ENCODE measurements at places on chromosomes 16 and 17.

- DNase-seq: no peak
These were observed 25.8 kb downstream of the ZNRF1 start for GRCh38 chr16:75024594-75024993.

- DNase-seq: peak; percentile 62
These were observed 780 bp upstream of the DCAKD start for GRCh38 chr17:45052052-45052772.

- no peak for DNase-seq
These were observed 58.8 kb upstream of the MAF start for GRCh38 chr16:79659344-79659743.

DNA sequence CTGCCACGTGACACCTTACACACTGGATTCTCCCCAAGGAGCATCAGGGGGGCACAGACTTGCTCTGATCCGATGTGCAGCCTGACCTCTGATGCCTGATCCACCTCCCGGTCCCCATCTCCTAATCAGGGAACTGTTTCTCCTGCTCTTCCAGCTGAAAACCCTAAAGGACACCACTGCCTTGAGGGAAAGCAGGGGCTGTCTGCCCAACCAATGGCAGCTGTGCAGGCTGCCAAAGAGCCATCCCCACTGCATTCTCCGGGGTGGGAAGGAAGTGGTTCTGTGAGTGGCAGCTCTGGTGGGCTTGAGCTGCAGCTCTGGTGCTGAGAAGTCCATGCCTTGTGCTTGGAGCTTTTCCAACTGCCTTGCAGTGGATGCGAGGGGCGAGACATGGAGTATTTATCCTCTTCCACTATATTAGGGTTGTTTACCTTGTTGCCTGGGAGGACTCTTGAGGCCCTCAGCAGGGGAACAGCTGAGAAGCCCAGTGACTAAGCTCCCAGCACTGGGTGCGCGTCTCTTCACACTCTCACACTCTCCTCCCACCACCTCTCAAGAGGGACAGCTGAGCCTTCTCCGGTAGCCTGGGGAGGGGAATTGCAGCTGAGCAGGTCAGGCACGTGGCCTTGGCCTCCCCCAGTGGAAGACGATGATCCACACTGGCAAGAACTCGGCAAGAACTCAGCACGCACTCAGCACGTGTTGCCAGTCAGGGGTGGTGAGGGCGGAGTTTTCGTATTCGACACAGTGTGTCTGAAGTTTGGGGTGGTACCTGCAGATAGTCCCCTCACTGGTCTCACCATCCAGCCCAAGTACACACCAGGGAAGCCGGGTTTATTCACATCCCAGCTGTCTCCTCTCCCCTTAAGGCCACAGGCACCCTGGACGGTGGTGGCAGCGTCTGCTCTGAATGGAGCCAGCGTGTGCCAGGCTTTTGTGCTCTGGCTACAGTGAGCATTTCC is 21.1 kb upstream of the SPATA32 start:
- peak; percentile 85 for DNase-seq

DNA sequence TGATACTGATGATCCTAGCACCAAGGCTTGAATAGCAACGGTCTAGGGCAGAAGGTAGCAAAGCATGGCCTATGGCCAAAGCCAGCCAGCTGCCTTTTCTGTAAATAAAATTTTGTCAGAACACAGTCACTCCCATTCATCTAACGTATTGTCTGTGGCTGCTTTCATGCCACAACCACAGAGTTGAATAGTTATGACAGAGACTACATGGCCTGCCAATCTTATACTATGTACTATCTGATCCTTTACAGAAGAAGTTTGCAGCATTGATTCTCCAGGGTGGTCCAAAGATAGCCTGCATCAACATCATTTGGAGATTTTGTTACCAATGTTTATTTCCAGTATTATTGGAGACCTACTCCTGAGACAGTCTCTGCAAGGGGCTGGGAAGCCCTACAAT is 19.9 kb upstream of the MMD start:
- DNase-seq: no peak

GRCh38 chr17:17575360-17576251 is 15.9 kb downstream of the PEMT start:
- no peak for DNase-seq

DNA sequence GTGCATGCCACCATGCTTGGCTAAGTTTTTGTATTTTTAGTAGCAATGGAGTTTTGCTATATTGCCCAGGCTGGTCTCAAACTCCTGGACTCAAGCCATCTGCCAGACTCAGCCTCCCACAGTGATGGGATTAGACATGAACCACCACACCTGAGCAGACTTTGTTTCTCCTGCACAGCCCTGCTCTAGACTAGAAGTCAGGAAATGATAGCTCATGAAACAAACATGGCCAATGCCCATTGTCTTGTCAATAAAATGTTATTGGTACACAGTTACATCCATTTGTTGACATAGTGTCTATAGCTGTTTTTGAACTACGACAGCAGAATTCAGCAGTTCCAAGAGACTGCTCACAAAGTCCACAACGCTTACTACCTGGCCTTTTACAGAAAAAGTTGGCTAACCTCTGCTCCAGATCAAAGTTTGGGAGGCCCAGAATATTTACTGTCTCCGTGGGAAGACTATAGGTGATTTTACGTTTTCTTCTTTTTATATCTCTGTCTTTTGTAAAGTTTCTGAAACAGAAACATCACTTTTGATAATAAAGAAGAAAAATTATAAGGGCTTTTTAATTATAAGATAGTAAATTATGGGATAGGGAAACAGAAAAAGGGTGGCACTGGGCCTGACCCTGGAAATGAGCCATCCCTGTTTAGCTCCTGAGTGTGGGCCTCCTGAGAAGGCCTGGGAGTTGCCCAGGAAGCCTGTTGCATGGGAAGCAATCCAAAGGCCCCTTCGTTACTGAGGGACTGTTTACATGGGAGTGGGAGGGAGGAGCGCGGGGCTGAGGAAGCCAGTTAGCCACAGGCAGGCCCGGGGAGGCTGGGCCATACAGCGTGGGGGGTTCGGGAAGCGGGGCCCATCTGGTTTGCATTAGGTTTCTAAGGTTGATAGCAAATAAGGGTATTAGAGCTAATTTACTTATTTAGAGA is 201.5 kb downstream of the IRF8 start:
- no peak for DNase-seq

- peak; percentile 87 for DNase-seq
These were observed at the start of gene NUTF2 for GRCh38 chr16:67846320-67847063. Gene NUTF2 (plus strand): TSS chr16:67846933. CDS start chr16:67865131, 18,198 bp downstream.

- DNase-seq: no peak
These were observed 6.5 kb upstream of the ZNF469 start for GRCh38 chr16:88375996-88376834.

Data from NCI-H510A (cell line).